Stimulated activated CD8-positive, alpha-beta memory T cell treated with anti-CD3 and anti-CD28 coated beads, Interleukin-7, amount 100 ng/mL, for 1 hour (primary cell): ENCODE measurements at places on chromosomes 4 and X.

DNA sequence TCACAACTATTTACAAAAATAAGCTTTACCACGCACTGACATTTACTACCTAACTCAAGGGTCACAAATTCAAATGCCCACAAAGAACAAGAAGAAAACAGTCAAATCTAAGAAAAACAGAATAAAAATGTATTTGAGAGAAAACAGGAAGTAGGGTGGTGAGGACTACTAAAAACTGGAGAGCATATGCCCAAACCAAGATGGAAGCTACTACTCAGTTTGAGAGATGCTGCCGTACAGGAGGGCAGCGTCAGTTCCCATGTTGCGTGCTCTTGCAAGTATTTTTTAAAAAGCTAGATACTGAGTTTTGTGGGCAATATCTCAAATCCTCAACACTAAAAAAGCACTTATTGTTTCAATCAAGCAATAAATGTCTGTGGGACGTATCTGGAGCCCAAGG lies 16.2 kb downstream of the HNRNPD start:
- no peak for DNase-seq

GRCh38 chrX:57651169-57651919 lies 28.7 kb downstream of the NLRP2B start:
- no peak for DNase-seq

DNA sequence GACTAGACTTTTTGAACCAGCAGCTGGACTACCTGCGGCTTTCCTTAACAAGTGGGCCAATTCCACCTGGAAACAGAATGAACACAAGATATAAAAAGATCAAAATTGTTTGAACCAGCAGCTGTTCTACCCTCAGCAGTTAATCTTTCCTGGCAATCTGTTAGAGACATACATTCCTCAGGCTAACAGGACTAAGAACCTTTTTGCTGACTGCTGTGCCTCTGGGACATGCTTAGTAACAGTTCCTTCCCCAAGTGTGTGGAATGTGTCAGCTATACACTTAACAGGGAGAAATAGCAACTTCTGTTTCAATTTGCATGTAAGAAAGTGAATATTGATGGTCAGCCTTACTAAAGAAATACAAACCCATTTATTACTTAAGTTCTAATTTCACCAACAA lies 554.4 kb downstream of the ARAP2 start:
- no peak for DNase-seq

DNA sequence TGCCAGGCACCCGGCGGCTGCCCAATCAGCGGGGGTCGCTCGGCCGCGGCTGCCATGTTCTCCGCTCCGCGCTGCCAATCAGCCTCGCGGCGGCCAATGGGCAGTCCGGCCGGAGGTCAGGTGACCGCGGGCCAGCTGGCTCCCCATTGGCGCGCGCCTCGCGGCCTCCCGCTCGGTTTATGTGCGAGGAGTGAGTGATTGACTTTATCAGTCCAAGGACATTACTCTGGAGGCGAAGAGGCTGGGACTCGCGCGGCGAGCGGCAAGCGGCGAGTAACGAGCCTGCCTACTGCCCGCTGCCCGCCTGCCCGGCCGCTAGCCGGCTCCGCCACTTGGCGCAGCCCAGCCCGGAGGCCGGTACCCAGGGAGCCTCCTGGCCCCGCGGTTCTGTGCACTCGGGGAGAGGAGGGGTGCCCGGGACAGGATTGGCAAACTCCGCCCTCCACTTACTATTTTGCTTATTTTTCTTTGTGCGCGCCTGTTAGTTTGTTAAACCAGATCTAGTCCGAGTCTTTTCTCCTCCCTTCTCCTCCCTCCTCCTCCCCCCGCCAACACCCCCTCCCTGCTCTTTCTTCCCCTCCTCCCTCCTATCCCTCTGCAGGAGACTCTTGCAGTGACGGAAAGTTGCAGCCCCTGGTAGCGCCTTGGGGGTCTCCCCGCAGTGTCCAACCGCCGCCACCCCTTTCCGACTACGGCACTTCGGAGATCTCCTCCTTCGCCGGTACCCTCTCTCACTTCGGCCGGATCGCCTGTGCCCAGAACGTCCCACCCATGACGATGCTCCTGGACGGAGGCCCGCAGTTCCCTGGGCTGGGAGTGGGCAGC lies at the start of gene ZIC3:
Gene ZIC3 (plus strand): TSS at position 207 of the 825 bp plus-strand sequence. CDS start 565 bp downstream, at position 772.
- no peak for DNase-seq

DNA sequence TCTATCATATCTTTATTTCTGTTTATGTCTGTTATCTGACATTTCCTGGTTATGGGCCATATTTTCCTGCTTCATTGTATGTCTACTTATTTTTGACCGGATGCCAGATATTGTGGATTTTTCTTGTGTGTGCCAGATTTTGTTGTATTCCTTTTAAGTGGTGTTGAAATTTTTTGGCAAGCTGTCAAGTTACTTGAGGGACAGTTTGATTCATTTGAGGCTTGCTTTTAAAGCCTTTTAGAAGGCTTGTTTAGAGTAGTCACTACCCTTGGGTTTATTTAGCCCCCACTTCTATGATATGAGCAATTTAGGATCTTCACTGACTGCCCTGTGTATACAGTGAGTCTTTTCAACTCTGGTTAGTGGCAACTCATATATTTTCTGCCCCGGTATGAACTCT lies 29.2 kb upstream of the NPY2R start:
- DNase-seq: no peak

GRCh38 chrX:40558590-40558989 lies 22.2 kb upstream of the ATP6AP2 start:
- no peak for DNase-seq

GRCh38 chr4:155974476-155974749 lies 20.7 kb upstream of the CTSO start:
- DNase-seq: no peak

DNA sequence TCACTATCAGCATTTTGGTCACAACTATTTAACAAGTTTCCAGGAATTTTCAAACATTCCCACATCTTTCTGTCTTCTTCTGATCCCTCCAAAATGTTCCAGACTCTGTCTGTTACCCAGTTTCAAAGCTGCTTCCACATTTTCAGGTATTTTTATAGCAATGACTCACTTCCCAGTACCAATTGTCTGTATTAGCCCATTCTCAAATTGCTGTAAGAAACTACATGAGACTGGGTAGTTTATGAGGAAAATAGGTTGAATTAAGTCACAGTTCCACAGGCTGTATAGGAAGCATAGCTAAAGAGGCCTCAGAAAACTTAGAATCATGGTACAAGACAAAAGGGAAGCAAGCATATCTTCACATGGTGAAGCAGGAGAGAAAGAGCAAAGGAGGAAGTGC lies 475.0 kb upstream of the PCDH7 start:
- no peak for DNase-seq

- no peak for DNase-seq
Observed at GRCh38 chrX:34873500-34874225, 68.9 kb upstream of the FAM47B start.

DNA sequence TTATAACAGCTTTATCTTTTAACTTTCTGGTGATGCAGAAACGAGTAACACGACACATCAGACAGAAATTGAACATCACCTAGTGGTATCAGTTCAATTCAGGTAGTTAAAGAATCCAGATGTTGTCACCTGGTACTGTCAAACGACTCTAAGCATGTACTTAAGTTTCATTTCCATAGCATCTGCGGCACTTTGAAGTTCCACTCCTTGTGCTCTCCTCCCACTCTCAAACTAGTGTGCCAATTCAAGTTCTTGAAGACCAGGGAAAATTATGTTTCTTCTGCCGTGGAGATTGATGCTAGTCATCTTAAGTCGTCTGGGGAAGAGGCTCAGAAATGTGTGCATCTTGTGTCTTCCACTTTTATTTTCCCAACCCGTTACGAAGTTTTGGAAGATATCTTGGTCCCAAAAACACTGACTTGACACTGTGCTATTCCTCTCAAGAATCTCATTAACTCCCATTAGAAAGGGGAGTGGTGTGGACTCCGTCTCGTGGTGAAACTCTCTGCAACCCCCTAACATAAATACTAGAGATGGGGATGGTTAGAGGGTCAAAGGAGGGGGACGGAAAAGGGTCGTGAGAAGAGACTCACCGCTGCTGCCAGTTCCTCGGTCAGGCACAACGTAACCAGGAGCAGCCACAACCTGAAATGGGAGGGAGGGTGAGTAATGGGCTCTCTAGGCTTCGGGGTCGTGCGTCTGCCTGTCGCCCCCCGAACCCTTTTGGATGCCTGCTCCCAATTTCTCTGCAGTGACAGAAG lies 693 bp downstream of the COL4A6 start:
- DNase-seq: no peak

GRCh38 chr4:87044511-87045233 lies 109.9 kb downstream of the AFF1 start:
- no peak for DNase-seq

DNA sequence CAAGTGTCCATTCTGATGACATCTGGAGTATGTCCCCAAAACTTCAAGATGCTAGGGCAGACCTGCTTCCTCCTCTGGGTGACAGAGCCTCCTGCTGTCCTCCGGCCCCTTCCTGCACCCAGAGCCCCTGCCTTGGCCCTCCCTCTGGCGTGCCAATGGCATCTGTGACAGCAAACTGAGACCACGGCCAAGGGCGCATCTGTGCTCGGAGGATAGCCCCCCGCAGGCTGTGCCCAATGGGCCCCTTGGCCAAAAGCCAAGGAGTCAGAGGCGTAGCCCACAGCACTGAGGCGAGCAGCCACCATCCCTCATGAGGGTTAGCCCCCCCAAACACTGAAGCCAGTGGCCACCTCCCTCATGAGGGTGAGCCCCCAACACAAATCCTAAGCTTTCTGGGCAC lies 7.9 kb downstream of the LRPAP1 start:
- no peak for DNase-seq

DNA sequence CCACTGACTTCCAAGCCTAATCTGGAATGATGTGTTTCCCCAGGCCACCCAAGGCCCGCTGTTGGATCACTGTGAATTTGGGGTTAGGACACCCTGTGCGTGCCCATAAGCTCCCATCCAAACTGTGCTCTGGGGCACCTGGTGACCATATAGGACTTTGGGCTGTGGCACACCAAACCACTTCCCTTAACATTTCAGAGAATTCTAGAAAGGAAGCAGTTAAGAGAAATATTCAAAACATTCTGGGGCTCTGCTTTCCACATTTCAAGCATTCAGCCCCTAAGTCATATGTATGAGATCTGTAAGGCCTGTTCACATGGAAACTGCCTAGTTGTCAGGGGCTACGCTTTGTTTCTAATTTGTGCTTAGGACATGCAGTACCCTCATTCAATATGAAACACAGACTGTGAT lies 14.4 kb downstream of the VGLL1 start:
- DNase-seq: no peak

- no peak for DNase-seq
Observed at GRCh38 chr4:19940861-19941260, 310.8 kb upstream of the SLIT2 start.

DNA sequence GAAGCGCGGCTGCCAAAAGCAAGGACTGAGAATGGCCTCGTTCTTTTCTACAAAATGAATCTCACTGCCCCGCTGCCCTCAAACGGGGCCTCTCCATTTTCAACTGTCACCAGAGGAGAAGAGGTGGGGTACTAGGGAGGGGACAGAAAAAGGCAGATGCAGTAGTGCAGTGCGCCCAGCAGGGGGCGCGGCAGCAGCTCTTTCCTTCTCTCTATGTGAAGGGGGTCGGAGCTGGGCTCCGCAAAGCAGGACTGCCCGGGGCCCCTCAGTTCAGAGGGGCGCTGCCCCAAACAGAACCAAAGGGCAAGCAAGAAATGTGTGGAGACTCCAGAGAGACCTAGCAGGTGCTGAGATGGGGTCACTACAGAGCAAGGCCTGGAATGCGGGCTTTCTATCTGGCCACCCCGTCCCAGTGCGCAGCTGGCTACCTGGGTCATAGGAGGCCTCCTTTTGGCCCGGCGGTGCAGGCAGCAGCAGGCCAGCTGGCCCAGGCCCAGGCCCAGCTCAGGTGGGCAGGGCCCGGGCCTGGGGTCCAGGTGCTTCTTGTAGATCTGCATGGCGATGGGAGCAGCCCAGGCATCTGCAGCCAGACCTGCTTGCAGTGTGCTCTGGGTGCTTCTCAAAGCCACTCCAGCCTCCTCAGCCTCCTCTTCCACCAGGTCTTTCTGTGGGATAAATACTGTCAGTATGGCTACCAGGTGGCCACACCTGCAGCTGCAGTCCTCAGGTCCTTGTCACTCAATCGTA lies 5.9 kb downstream of the IRAK1 start:
- no peak for DNase-seq

GRCh38 chr4:100494166-100494565 lies 23.7 kb downstream of the EMCN start:
- no peak for DNase-seq

- no peak for DNase-seq
Observed at GRCh38 chrX:110852180-110852579, 56.6 kb upstream of the CHRDL1 start.

GRCh38 chr4:153518001-153518400 lies 51.8 kb downstream of the TMEM131L start:
- no peak for DNase-seq

DNA sequence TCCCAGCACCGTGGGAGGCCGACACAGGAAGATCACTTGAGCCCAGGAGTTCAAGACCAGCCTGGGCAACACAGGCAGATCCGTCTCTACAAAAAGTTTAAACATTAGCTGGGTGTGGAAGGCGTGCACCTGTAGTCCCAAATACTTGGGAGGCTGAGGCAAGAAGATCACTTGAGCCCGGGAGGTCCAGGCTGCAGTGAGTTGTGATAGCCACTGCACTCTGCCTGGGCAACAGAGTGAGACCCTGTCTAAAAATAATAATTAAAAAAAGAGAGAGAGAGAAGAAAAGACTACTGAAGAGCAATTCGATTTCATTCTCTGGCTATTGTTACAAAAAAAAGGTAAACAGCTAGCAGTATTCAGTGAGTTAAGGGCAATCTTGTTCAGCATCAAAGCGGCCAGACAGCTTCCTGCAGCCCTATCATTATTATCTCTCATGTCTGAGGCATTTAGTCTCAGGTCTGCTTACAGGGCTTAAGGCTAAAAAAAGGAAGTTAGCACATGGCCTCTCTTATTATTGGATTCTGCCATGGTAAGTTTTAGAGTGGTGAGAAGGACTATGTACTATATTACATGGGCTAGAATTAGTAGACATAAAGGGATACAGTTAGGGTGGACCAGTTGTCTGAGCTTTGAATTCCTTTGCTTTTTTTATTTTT lies 37.9 kb downstream of the ARHGEF6 start:
- no peak for DNase-seq

DNA sequence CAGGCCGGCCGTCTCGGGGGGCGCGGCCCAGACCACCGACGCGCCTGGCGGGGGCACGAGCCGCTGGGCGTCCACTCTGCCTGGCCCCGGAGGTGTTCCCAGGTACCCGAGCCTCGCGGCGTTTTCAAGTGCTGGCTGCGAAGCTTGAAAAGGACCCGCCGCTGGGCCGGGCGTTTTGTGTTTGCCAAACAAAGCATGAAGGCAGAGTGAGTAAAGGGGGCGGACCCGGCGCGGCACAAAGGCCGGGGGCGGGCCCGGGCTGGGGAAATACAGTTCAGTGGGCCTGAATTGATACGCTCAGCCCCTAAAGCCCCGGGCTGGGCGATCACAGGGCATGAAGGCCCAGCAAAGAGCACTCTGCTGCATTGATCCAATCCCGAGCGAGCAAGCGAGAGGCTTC lies 65.4 kb downstream of the SOX3 start:
- DNase-seq: no peak

- no peak for DNase-seq
Observed at GRCh38 chrX:53681661-53682060, 4.9 kb downstream of the HUWE1 start.

DNA sequence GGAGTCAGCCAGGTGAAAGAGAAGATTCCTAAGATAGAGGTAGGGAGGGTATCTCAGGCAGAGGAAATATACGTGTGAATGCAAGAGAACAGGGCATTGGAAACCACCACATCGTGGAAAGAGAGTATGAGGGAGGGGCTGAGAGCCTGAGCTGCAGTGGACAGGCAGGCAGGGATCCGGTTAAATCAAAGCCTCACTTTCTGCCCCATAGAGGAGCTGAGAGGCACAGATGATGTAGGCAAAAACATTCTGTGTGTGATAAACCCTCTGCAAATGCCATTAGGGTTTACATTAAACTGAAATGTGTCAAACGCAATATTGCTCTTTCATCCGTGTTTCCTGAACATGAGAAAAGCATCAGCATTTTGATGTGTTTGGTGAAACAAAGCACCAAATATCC lies 298.1 kb upstream of the TAPT1 start:
- no peak for DNase-seq
